ENCODE measurements at places on chromosomes 16 and 17.

GRCh38 chr16:66357523-66357928 is 9.0 kb upstream of the CDH5 start:
- peak; percentile 73 for DNase-seq

DNA sequence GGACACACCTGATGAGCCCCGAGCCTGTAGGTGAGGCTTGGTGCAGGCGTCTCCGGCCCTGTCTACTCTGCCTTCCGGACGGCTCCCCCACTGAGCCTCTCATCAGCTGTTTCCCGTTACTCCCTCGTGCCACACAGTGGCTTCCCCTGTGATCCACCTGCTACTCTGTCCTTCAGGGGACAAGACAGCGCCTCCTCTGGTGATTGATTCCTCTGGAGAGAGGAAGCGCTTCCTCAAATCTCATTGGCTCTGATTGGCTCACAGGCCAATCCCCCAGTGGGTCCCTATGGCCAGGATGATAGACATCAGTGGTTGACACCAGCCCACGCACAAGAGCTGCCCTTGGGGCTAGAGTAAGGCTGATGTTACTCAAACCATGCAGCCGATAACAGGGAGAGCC is 24.0 kb downstream of the RNF213 start:
- no peak for DNase-seq

DNA sequence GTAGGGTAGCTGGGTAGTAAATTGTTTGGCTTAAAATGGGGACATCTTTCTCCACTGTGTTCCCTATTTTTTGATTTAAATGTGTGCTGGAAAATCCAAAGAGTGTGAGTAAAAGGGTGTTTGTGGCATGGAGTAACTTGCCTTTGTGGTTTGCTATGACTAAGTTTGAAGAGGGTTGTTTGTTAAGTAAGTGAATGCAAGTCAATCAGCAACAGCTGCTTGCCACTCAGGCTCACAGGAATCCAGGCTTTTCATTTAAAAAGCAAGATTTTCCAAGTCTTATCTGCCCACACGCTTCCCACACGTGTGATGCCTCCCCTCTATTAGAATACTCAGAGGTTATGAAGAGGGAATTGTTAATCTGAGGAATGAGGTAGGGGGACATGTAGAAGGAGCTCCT is 847.7 kb upstream of the RBFOX1 start:
- DNase-seq, result no peak

GRCh38 chr16:79298476-79298875 is 302.1 kb downstream of the MAF start:
- DNase-seq, result no peak

GRCh38 chr17:29283961-29284360 is 10.0 kb downstream of the NUFIP2 start:
- DNase-seq, result no peak

DNA sequence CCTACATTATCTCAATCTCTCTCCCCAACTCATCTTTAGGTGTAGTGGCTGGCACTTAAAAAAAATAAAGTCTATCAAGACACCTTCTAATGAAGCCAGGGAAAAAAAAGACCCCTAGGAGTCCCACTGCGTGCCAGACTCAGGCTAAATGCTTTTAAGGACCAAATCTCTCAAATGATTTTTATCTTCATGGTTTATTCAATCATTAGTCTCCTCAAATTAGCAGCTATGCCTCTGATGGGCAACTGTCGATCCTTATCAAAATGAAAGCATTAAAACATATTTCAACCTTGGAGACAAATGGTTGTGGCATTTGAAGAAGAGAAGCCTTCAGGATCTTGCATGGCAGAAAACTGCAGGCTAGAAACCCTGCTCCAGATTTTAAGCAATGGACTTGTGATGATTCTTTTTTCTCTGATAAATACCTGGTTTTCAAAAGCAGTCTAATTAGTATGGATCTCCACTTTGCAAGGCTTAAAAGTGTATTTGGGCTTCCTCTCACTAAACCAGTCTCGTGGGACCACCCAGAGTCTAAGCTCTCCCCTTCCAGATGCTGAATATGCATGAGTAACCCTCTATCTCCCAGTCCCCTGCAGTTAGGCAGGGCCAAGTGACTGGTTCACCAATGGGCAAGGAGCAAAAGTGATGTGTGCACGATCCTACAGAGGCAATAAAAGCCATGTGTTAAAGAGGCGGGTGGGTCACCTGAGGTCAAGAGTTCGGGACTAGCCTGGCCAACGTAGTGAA is 14.9 kb downstream of the ITPRIPL2 start:
- DNase-seq, result no peak

- no peak for DNase-seq
Measured at GRCh38 chr16:67199808-67200198, 872 bp downstream of the ELMO3 start.

- no peak for DNase-seq
Measured at GRCh38 chr16:23840310-23840709, 4.5 kb downstream of the PRKCB start.
